IMR-90 (cell line): ENCODE measurements at places on chromosomes 12 and 14. TPM values are rescaled to one million over a fixed set of nuclear protein-coding genes. Genes with fewer than 3 reads are reported as not detected.

The PMCH gene
- not detected in 2 replicates for polyA plus RNA-seq

The CBLN3 gene
- 3.9 and 4.5 TPM in 2 replicates for polyA plus RNA-seq

The MARK3 gene
- polyA plus RNA-seq = 72.8 and 78.5 TPM in 2 replicates

The ENDOU gene
- 0.07 and 0.09 TPM in 2 replicates for polyA plus RNA-seq
